ENCODE measurements at places on chromosomes 2 and 18. TPM values are rescaled to one million over a fixed set of nuclear protein-coding genes. Genes with fewer than 3 reads are reported as not detected.
A peak's percentile ranks its signal among the peaks of the same experiment; 100 is the strongest.

DNA sequence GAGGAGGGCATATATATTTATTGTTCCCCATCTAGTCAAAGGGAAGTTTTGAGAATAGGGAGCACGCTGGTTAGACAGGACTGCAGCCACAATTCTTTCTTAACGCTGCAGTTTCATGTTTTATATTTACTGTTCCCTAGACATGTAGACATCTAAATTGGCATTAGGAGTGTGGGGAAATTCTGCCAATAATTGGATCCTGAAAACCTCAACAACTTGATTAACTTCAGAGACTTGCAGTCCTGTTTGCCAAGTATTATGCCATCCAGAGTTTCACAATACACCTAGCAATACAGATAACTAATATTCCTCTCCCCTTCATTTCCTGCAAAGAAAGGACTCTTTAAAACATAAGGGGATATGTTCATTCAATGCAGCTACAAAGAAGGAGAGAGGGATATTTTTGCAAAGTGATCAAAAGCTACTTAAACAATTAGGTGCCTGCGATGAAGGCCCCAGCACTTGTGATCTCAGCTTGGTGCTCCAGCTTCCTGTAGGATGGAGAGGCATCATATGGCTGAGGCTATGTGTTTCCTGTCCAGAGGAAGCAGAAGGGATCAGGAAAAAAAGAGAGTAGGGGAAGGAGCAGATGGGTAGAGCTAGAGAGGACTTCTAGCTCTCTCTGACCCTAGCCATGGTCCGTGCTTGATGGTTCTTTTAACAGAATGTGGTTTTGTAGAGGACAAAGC is 264.4 kb downstream of the MTX2 start:
- DNase-seq: no peak

DNA sequence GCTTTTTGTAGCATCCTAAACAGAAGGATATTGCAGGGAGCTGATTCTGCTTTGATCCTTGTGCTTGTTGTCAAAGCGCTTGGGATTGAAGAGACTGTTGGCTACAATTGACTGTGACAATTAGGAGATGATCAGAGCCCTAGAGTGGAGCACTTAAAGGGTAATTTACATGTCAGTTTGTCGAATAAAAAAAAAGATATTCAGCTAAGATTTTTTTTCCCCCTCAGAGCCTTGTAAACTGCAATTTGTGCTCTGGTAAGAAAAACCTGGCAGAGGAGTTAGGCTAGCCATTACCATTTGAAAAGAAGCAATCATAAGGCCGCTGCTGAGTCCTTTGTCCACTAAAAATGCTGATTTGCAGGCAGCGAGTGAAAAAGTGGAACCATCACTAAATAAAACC is 47.8 kb upstream of the ZEB2 start:
- no peak for DNase-seq

DNA sequence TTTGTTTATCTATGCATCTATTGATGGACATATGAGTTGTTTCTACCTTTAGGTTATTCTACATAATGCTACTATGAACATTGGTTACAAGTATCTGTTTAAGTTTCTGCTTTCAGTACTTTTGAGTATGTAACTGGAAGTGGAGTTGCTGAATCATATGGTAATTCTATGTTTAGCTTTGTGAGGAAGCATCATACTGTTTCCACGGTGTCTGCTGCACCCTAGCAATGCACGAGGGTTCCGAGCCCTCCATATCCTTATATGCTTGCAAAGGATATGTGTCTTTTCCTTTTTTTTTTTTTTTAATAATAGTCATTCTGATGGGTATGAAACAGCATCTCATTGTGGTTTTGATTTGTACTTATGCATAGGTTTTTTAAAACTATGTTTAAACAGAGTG is 83.7 kb downstream of the FMNL2 start:
- no peak for DNase-seq

GRCh38 chr2:190379249-190379964 is 28.7 kb upstream of the MFSD6 start:
- no peak for DNase-seq

GRCh38 chr2:44347526-44347925 is 13.8 kb downstream of the PREPL start:
- no peak for DNase-seq

DNA sequence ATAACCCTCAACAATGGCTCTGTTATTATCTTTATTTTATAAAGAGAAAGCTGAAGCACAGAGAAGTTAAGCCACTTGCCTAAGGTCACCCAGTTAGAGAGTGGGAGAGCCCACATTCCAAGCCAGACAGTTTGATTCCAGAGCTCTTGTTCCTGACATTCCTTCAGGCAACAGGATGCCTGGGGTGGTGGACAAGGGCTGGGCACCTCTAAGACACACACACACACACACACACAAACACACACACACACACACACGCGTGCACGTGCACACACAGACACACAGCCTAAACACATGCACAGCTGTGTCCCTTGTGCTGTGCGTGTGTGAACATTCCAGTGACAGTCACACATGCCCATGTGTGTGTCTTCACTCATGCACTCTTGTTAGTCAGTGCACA is 26.4 kb downstream of the CELF4 start:
- DNase-seq: no peak

DNA sequence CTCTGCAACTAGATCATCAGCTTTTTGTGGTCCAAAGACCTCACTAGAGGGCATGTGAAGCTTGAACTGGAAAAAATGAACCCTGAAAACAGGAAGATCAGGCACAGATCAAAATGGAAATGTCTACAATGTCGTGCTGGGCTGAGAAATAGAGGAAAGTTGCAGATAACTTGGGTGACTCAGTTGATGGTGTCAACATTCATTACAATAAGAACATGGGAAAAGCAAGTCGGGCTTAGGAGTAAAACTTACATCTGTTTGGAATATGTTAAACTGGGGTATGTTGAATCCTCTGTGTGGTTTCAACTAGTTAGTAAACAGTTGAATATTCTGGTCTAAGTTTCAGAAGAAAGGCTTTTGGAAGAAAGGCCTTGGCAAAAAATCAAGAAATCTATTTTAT is 940.4 kb downstream of the ERBB4 start:
- DNase-seq: no peak

- no peak for DNase-seq
Observed at GRCh38 chr2:236610991-236611821, 41.6 kb downstream of the ACKR3 start.

- no peak for DNase-seq
Observed at GRCh38 chr2:71451705-71452104, 1.7 kb upstream of the DYSF start.

GRCh38 chr2:79935771-79936657 is 368.5 kb downstream of the LRRTM1 start:
- peak; percentile 20 for DNase-seq

DNA sequence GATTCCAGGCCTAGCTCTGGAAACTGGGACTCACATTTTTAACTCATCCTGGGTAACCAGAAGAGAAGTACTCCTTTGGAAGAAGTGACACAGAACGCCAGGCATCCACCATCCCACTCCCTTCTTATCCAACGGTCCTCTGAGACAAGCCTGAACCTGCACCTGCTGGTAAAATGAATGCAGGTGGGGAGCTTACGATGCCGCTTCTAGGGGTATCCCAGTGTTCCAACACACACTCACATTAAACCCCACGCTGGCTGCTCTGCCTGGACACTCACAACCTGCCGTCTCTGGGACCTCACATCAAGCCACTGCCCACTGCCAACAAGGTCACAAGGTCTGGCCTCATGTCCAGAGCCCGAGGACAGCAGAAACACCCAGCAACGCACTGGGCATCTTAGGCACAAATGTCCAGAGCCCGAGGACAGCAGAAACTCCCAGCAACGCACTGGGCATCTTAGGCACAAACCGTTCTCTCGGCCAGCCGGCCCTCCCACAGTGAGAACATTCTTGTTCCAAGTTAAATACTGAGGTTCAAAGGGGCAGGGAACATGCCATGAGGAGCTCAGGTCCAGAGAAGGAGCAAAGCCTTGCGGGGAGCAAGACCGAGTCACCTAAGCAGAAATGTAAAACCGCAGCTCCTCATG is 9.9 kb downstream of the SLC66A2 start:
- DNase-seq: no peak

- peak; percentile 31 for DNase-seq
Observed at GRCh38 chr18:75548353-75548905, 120.9 kb upstream of the SMIM21 start.

GRCh38 chr18:64273724-64274123 is 124.8 kb upstream of the LINC00305 start:
- DNase-seq: no peak

- DNase-seq: no peak
Observed at GRCh38 chr2:170034596-170034995, 143.4 kb upstream of the MYO3B start.

- DNase-seq: no peak
Observed at GRCh38 chr2:228827056-228827700, 443.9 kb downstream of the PID1 start.

DNA sequence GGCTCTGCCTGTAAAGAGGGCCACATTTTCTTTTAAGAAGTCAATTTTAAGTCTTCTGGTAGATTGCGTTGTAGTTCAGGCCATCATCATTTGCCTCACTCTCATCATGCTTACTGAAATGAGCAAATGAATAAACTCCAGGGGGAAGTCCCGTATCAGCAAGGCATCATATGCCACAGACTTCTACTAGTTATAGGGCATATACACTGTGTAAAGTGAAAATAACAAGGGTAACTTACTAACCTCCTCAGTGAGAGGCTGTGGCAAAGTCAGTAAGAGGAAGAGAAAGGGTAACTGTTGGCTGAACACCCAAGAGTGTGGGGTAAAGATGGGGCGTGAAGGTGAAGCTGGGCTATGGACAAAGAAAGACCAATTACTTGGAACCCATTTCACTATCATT is 456.2 kb downstream of the SPAG16 start:
- no peak for DNase-seq

Gene MARCO
- polyA plus RNA-seq: not detected

Gene SPAG16
- 62.9 TPM for polyA plus RNA-seq

Gene ERBB4
- polyA plus RNA-seq: 48.2 TPM

Gene THSD7B
- 5.3 TPM for polyA plus RNA-seq

Gene REG1B
- not detected for polyA plus RNA-seq

Gene KRCC1
- polyA plus RNA-seq: 60.3 TPM

Gene SGPP2
- polyA plus RNA-seq: 19.0 TPM

Gene REG3A
- polyA plus RNA-seq: not detected

All from right renal pelvis (tissue), 4 donors.